ENCODE measurements at places on chromosomes 11 and 22.

DNA sequence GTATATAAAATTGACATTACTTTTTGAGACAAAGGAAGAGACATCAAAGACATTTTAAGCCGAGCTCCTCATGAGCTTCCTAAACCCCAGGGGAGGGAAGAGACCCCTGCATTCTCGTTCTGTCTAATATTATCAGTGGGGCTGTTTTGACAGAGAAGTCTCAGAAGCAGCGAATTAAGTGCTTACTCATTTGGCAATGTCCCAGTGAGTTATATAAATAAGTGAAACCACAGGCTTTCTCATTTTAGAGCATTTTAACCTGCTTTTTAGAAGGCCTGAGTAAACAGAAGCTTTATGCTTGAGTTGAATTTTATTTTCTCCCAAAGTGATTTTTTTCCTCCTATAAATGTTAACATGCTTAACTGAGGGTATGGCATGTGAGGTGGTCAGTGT, 23.2 kb upstream of the C1QTNF4 start:
- no peak for DNase-seq

GRCh38 chr22:33572086-33572485, 348.2 kb downstream of the LARGE1 start:
- DNase-seq, result no peak

- no peak for DNase-seq
These were observed 10.0 kb upstream of the FAM83F start for GRCh38 chr22:39984746-39985145.

DNA sequence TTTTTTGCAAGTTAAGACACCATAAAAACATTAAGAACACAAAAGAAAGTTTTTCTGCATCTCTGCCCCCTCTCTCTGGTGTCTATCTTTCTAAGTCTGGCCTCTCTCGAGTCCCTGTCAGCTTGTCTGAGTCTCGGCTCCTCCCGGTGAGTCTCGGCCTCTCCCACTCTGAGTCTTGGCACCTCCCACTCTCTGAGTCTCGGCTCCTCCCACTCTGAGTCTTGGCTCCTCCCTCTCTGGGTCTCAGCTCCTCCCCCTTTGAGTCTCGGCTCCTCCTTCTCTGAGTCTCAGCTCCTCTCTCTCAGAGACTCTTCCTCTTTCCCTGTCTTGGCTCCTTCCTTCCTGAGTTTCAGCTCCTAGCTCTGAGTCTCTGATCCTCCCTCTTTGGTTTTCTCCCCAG, 72.5 kb upstream of the AMPD3 start:
- no peak for DNase-seq

DNA sequence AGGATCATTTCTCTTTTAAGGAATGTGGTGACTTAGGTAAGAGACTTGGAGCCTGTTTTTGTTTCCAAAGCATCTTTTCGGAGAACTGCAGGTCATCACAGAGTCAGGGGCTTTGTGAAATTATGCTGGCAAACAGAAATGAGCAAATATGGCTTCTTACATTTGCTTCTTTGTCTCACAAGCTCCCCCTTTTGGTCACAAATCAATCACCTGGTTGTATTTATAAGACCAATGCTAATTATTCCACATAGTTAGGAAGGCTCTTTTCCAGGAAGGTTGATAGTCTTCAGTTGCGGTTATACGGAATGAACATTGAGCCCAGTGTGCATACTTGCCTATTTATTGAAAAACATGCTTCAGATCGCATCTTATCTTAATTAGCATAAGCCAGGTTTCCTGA, 34.6 kb upstream of the CEP126 start:
- no peak for DNase-seq

DNA sequence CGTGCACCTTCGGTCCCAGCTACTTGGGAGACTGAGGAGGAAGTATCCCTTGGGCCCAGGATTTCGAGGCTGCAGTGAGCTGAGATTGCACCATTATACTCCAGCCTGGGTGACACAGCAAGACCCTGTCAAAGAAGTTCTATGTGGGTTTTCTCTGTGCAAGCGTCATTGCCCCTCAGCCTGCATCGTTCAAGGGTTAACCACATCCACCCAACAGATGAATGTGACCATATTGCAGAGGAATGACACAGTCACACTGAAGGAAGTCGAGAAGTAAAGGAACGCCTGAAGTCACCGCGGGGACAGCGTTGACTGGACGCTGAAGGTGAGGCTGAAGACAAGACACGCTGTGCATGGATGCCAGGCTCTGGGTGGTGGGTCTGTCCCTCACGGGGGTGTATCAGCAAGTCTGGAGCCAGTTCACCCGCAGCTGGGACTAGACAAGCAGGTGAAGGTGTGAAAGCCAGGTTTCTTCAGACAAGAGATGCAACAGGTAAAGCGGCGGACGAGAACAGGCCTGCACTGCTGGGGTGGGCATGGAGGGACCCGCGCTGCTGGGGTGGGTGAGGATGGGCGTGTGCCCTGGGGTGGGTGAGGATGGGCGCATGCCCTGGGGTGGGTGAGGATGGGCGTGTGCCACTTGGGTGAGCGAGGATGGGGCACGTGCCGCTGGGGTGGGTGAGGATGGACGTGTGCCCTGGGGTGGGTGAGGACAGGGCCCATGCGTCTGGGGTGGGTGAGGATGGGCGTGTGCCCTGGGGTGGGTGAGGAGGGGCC, 36.5 kb upstream of the TOLLIP start:
- no peak for DNase-seq

DNA sequence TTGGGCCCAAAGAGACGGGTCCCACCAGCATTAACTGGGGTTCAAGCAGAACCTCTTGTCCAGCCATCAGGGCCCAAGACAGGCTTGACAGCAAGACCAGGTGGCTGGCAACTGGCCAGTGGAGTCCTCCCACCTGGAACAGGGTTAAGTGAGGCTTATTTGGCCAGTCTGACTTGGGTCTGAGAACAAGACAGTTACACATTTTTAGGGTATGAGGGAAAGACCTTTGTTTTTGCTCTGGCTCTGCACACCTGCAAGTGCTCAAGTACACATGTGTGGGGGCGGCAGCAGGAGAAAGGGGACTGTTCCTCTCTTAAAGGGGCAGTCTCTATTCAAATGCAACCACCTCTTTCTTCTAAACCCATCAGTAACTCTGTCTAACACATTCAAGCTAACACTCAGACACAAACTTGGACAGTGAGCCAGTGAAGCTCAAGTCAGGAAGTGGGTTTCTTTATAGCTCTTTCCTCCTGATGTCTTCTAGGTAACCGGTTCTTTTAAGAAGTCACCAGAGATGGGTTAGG, 116.2 kb downstream of the ETS1 start:
- no peak for DNase-seq

GRCh38 chr11:106231591-106231990, 154.1 kb downstream of the AASDHPPT start:
- DNase-seq, result no peak

GRCh38 chr11:6323291-6323905, 3.1 kb upstream of the CAVIN3 start:
- no peak for DNase-seq

DNA sequence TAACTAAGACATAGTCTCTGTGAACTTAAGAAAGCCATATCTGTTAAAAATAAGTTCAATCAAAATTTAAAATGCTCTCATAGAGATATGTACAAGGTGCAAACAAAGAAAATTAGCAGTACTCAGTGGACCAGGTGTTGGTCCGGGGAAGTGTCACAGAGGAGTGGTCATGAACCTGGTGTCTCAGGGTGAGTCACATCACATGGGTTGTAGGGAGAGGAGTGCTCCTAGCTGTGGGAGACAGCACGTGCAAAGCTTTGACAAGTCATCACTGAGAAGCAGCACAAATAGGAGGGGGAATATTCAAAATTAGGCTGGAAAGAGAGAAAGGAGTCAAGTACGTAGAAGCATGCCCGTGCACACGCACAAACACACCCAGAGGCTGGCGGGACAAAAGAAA, 438.1 kb downstream of the NTM start:
- no peak for DNase-seq

DNA sequence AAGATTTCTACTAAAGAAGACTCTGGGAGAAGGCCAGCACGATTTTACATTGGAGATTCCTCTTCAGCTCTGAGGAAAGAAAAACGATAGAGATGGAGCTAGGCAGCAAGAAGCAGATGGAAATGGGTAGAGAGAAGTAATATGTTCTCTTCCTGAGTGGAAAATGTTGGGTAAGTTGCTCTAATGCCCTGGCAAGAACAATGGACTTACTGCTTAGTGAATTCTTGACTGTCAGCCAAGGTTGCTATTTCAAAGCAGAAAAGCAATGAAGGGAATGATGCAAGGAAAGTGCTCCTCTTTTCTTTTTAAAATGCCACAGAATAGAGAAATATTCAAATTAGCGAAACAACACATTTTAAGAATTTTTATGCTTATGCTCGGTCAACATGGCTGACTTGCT, 38.4 kb upstream of the CWF19L2 start:
- no peak for DNase-seq

- no peak for DNase-seq
These were observed 648 bp downstream of the FOSL1 start for GRCh38 chr11:65899356-65900124.

- no peak for DNase-seq
These were observed 38.7 kb downstream of the SYT13 start for GRCh38 chr11:45247433-45247832.

GRCh38 chr11:59145534-59145933, 2.9 kb downstream of the FAM111A start:
- no peak for DNase-seq

GRCh38 chr22:40594924-40595323, 41.6 kb downstream of the MRTFA start:
- no peak for DNase-seq

- no peak for DNase-seq
These were observed 59.6 kb downstream of the ATXN10 start for GRCh38 chr22:45731041-45731797.

DNA sequence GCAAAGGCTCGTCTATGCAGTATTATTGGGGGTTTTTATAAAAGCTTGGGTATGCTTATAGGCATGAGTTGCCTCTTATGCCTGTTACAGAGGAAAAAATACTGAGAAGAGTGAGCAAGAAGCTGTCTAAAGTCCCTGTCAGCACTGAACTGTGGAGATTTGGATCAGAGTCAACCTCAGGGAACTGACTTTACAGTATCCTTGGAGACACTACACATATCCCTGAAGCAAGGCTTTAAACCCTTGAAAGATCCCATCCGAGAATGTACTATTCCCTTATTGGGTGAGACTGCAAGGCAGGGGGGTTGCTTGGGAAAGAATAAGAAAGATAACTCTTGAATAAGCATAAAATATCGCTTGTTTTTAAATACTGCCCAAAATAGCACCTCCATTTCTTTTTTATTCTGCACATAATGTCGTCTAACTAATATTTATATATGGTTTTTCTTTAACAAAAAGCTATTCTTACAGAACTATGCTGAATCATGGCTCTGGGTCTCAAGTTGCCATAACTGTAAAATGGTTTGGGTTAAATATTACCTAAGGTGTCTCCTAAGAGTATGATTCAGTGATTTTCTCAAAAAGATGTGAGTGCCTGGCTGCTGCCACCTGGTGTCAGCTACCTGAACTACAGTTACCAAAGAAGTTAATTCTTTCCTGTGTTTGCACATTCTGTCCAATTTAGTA, 1062.8 kb downstream of the DLG2 start:
- DNase-seq, result peak; percentile 35

- no peak for DNase-seq
These were observed 129.9 kb downstream of the ARL14EP start for GRCh38 chr11:30452842-30453241.

GRCh38 chr11:11769362-11769761, 72.4 kb upstream of the USP47 start:
- DNase-seq, result no peak

GRCh38 chr22:36303874-36304273, 50.9 kb downstream of the APOL1 start:
- no peak for DNase-seq

- no peak for DNase-seq
These were observed 58.1 kb upstream of the PPP6R3 start for GRCh38 chr11:68402355-68403031.

DNA sequence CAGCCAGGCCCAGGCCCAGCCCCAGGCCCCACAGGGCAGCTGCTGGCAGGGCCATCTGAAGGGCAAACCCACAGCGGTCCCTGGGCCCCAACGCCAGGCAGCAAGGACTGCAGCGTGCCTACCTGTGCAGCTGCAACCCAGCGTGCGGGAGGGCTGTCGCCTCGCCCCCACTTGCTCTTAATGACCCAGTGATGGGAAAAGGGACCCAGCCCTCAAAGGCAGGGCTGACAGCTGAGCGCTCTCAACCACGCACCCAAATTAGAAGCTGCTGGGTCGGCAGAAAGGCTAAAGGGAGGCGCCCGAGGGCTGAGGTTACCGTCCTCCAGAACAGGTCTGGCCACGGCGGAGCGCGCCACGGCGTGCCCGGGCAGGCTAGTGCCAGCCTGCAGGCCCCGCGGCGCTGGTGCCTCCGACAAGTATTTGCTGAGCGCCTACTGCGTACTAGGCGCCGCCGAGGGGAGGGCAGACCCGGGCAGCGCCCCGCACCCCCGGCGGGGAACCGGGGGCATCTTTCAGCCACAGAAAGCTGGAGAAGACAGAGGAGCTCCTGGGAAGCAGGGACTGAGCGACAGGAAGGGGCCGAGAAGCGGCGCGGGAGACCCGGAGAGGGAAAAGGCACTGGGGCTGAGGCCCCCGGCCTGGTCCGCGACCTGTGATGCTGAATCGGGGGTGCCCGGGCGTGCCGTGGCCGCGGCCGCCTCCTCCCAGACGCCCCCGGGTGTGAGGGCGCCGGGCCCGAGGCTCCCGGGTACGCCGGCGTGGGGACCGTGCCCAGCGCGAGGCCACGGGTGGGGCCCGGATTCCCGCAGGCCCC, 773 bp downstream of the HRAS start:
- DNase-seq, result no peak

DNA sequence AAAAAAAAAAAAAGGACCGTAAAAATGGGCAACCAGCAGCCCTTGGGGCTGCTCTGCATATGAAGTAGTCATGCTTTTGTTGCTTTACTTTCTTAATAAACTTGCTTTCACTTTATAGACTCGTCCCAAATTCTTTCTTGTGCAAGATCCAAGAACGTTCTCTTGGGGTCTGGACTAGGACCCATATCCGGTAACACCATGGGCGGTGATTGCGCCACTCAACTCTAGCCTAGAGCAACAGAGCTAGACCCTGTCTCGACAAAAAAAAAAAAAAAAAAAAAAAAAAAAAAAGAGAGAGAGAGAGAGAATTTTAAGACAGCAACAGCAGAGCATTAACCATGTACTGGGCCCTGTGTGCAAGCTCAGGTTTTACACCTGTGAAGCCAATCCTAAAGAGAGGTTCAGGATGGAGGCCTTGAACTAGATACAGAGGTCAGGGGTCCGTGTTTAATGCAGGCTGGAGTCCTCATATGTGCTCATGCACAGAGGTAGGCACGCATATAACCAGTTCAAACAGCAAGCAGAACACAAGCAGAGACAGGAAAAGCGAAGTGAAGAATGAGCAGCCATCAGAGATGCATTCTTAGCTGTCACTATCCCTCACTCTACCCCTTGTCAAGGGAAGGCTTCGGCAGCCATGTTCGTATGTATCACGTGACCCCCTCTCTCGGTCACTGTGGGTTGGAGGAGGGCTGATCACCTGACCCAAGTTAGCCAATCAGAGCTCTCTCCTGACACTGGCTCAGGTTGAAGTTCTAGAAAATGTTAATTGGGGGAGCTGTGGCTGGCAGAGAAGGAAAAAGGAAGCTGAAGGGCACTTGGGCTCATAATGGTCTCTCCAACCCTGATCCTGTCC, 16.7 kb upstream of the SYT12 start:
- DNase-seq, result no peak

- no peak for DNase-seq
These were observed 56.9 kb upstream of the CADM1 start for GRCh38 chr11:115561116-115561515.
